ENCODE measurements at places on chromosomes 12 and 14. TPM values are rescaled to one million over a fixed set of nuclear protein-coding genes. Genes with fewer than 3 reads are reported as not detected.

DNA sequence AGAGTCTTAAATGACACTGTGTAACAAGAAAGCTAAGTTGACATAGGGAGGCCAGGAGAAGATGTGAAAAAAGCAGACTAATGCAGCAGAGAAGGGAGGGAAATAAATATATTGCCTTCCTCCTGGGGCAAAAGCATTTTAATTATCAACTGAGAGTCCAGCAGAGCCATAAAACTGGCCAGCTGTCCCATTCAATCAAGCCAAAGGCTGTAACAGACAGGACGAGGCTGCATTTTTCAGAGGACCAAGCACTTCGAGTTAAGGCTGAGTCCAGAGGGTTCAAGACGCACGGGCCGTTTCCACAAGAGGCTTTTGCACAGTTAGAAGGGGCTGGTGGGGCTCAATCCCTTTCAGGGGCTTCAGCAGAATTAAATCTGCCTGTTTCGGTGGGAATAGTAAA lies 20.4 kb downstream of the MAP3K9 start:
- no peak for DNase-seq

GRCh38 chr12:31479516-31480210 lies 111.3 kb downstream of the DENND5B start:
- DNase-seq: no peak

DNA sequence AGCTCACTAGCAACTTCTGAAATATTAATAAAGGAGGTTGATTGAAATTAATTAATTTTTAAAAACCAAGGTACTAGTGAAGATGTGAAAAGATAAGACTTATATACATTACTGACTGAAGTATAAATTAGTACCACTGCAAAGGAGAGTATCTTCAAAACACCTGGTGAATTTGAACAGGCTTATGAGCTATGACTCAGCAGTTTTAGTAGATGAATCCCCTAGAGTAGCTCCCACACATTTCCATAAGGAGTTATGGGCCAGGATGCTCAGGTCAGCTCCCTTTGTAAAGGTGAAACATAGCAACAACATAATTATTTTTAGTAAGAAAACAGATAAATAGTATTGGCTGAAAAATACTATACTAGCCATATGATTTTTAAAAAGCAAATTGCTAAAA lies 218.6 kb downstream of the SYT1 start:
- DNase-seq: no peak

GRCh38 chr14:104087981-104088850 lies 2.7 kb downstream of the ASPG start:
- DNase-seq: peak; percentile 21

- DNase-seq: no peak
Observed at GRCh38 chr14:59619061-59619460, 42.4 kb upstream of the CCDC175 start.

DNA sequence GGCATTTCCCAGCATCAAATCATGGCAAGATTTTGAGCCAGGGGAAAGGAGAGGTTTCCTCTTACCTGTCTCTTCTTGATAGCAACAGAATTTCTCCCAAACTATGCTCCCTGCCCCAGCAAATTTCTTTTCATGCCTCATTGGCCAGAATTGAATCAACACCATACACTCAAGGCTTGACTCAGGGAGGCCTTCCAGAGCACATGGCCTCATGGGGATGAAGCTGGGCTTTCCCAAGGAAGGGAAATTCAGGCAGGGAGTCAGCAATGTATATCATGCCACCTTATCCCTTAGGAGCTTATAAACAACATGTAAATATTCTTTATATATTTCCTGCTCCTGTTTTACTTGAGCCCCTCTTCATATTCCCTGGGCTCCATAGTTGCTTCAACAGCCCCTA lies 62.1 kb downstream of the ARF6 start:
- no peak for DNase-seq

GRCh38 chr12:54390668-54391551 lies 6.4 kb upstream of the ZNF385A start:
- peak; percentile 75 for DNase-seq

GRCh38 chr12:93954166-93955112 lies 193.9 kb upstream of the PLXNC1 start:
- DNase-seq: no peak

- DNase-seq: no peak
Observed at GRCh38 chr14:55912344-55912743, 205.9 kb upstream of the PELI2 start.

DNA sequence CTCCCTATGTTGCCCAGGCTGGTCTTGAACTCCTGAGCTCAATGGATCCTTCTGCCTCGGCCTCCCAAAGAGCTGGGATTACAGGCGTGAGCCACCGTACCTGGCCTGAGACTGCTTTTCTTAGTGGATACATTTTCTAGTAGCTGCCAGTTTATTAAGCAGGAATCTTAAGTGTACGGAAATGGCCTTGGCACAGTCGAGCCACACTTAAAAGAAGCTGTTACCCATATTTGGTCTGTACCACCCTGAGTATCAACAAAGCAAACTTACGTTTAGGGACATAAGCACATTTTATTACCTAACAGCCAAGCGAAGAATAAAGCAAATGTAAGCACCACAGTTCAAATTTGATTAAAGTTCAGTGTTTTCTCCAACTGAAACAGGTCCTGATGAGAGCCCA lies 50.7 kb upstream of the NR2C1 start:
- DNase-seq: no peak

DNA sequence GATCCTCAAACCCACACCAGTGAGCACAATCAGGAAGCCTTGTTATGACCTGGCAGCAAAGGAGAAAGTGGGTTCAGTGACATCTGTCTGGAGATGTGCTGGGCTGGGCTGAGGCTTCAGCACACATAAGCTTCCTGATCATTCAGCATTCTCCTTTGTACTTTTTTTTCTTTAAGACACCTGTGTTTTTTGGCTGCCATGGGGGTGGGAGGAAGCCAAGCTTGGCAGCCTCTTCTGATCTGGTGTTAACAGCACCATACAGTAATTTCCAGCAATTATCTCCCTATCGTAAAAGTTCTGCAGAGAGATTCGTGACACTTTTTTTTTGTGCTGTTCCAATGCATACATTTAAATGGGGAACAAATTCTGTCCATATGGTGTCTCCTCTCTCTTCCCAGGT lies 38.9 kb upstream of the RASSF3 start:
- no peak for DNase-seq

DNA sequence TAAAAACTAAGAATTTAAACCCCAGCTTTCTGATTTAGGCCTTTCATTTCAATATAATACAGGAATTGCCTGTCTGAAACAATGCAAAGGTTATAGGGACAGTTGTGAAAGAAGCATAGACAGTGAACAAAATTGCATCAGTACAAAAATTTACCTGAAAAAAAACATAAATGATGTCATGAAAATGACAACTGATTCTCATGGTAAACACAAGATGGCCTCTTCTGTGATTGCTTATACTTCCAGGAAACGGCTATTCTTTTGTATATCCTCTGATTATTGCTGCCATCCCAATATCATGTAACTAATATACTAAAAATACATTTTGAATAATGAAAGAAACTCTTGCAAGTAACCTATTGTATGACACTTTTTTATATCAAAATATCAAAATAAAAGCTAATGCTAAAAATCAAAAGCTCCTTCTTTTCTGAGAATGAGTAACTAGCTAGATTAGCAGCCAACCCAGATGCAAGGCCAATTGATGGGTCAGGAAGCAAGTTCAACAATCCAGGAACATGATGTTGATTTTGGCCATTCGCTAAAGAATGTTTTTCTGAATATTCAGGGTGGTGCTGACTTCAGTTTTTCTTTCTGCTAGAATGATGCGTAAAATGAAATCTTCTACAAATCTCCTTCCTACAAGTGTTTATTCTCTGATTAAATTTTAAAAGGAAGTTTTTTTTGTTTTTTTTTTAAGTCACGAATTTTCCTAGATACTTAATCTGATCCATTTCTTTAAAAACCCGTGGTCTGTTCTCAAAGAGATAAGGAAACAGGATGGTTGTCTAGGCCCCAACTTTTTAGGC lies 83.6 kb downstream of the ALX1 start:
- DNase-seq: no peak

GRCh38 chr12:120224304-120225199 lies 23.6 kb upstream of the RPLP0 start:
- DNase-seq: no peak

GRCh38 chr12:28988325-28988704 lies 160.8 kb upstream of the FAR2 start:
- DNase-seq: no peak

DNA sequence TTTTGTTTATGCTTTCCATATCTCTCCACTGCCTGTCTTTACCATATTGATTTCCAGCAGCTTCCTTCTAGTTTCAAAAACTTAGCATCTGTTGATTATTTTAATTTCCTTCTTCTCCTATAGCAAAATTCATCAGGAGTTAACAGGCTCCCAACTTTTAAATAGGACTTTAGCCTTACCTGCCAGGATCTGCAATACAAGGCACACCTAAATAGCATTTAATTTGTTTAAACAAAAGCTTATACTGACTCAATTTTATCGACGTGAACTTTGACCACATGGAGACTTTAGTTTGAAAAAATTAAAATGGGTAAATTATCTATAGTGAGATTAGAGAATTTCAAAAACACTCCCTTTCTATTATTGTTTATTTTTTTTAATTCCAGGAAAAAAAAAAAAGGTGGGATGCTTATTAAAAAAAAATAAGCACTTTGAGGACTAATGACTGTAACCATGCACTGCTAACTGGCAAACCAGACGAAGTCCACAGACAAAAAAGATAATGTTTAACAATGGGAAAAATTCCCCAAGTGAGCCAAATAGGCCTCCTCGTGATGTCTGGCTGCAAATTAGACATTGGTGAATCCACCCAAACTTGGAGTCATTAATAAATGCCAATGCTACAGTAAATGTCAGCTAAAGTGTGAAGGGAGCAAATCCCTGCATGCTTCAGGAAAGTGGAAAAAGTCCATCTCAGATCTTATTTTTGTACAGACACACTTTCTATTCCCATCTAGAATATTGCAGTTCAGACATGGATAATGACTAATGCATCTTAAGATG lies 40.7 kb downstream of the RMST start:
- no peak for DNase-seq

TSPAN8 gene
- total RNA-seq: not detected

RDH12 gene
- not detected for total RNA-seq

IL23A gene
- total RNA-seq: 10.9 TPM

Data from activated naive CD8-positive, alpha-beta T cell treated with anti-CD3 and anti-CD28 coated beads, Interleukin-2, amount 10 ng/mL, durations not matched to agents 7 days and 5 days (primary cell).